WTC11 (cell line): ENCODE measurements at places on chromosomes 7 and 10.

DNA sequence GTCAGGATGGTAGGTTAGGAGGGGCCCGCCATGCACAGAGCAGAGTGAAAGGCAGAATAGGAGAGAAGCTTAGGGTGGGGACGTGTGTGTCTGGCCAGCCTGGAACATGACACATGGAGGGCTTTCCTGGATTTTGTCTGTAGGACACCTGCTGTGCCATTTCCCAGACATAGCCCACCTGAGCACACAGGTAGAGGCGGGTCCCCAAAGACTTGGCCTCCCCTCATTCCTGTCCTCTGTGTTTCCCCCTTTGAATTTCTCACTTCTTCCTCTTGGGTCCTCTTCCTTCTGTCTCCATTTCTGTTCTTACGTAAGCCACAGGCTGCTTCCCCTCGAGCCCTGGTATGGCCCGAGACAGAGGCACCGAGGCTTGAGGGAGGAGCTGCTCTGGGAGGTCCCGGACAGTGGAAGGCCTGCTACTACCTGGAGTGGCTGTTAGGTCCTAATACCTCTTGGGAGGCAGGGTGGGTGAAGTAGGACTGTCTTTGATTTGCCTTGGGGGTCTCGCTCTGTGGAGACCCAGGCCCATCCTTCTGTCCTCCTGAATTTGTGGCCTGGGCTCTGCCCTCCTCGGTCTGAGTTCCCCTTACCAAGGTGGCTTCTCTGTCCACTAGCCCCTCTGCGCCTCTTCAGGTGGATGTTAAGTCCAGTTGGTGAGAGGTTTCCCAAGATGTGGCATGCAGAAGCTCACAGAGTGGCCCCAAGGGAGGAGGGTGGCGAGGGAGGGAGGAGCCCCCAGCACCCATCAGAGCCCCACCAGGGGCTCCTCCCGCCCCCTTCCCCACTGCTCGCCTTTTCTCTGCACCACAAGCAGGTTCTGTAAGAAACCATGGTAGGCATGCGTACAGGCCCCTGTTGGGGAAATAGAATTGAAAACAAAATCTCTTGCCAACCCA, 5.5 kb downstream of the ZNF775 start:
- peaks cover 20% of the 10 kb centered on the region for H3K36me3 ChIP-seq
- no peaks in the 10 kb centered on the region for H3K27me3 ChIP-seq
- H3K27ac ChIP-seq, result peak overlapping the region; percentile 97
- peak overlapping the region; percentile 45 for H3K4me3 ChIP-seq

DNA sequence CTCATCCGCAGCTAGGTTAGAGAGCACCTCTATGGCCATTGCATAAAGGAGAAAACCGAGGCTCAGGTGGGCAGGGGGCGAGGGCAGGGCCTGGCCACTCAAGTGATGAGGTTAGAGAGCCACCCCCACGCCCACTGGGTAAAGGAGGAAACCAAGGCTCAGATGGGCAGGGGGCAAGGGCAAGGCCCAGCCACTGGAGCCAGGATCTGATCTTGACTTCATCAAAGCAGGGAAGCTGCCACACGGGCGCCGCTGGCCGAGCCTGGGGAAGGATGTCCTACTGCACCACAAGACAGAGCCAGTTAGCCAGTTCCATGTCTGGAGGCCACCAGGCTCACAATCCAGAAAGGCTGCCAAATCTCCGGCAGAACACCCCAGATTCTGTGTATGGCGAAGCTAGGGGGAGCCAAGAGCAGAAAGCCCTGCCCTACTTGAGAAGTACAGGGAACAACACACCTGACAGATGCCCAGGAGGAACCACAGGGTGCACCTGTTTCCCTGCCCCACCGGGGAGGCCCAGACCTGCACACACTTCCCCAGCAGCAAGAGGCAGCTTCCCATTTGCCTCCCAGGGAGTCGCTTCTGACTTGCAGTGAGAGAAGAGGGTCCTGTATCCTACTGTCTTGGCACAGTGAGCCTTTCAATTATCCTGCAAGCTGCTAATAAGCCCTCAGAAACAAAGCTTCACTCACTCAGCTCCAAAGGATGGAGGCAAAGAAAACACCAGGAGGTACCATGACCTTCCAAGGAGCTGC, 101.9 kb downstream of the TNS3 start:
- no peak for DNase-seq
- H3K27me3 ChIP-seq, result peaks cover 92% of the 10 kb centered on the region
- H3K4me1 ChIP-seq, result peaks cover 50% of the 10 kb centered on the region
- H3K4me3 ChIP-seq, result no peak overlapping the region

- no peak overlapping the region for H3K27ac ChIP-seq
- no peak for DNase-seq
- H3K4me3 ChIP-seq, result no peak overlapping the region
- no peaks in the 10 kb centered on the region; the same call in 1 of the 2 replicates for H3K27me3 ChIP-seq
- no peaks in the 10 kb centered on the region for H3K36me3 ChIP-seq
- peaks cover 49% of the 10 kb centered on the region for H3K4me1 ChIP-seq
Observed at GRCh38 chr10:72255977-72256729, 17.6 kb upstream of the DDIT4 start.

DNA sequence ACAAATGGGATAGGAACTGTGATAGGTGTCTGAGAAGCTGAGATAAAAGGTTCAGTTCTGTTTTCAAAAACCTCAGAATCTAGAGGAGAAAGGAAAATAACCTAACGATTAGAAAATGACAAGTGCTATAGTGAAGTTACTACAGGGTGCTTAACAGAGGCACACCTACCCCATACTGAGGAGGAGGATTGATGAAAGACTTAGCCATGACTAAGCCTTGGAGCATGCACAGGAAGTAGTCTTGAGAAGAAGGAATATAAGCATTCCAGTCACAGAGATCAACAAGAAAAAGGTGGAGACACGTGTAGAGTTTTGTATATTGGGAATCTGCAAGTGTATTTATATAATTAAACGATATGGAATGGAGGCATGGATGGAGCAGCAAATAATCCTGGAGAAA, 1225.5 kb upstream of the CELF2 start:
- DNase-seq, result no peak
- H3K27ac ChIP-seq, result no peak overlapping the region
- peaks cover 11% of the 10 kb centered on the region for H3K4me1 ChIP-seq
- H3K36me3 ChIP-seq, result no peaks in the 10 kb centered on the region

- H3K36me3 ChIP-seq, result no peaks in the 10 kb centered on the region
- peaks cover 8% of the 10 kb centered on the region for H3K4me1 ChIP-seq
- H3K4me3 ChIP-seq, result no peak overlapping the region
- no peaks in the 10 kb centered on the region for H3K27me3 ChIP-seq
- DNase-seq, result no peak
Observed at GRCh38 chr10:51747216-51747615, 47.8 kb upstream of the CSTF2T start.

- no peaks in the 10 kb centered on the region for H3K27me3 ChIP-seq
- H3K4me3 ChIP-seq, result no peak overlapping the region
- peaks cover 92% of the 10 kb centered on the region for H3K4me1 ChIP-seq
Observed at GRCh38 chr7:2804227-2804763, 39.8 kb downstream of the GNA12 start.

GRCh38 chr10:3066317-3067117, 831 bp upstream of the PFKP start:
- DNase-seq, result no peak
- peak overlapping the region; percentile 66 for H3K4me3 ChIP-seq
- H3K4me1 ChIP-seq, result peaks cover 23% of the 10 kb centered on the region

GRCh38 chr7:111274857-111275256, 183.9 kb downstream of the LRRN3 start:
- H3K4me1 ChIP-seq, result peaks cover 18% of the 10 kb centered on the region
- no peak for DNase-seq
- H3K36me3 ChIP-seq, result no peaks in the 10 kb centered on the region
- H3K27ac ChIP-seq, result no peak overlapping the region

GRCh38 chr7:141208539-141208938, 134.7 kb downstream of the TMEM178B start:
- peak overlapping the region; percentile 94 for H3K27ac ChIP-seq
- DNase-seq, result peak; percentile 57
- H3K4me3 ChIP-seq, result no peak overlapping the region
- no peaks in the 10 kb centered on the region for H3K27me3 ChIP-seq
- peaks cover 56% of the 10 kb centered on the region for H3K4me1 ChIP-seq

DNA sequence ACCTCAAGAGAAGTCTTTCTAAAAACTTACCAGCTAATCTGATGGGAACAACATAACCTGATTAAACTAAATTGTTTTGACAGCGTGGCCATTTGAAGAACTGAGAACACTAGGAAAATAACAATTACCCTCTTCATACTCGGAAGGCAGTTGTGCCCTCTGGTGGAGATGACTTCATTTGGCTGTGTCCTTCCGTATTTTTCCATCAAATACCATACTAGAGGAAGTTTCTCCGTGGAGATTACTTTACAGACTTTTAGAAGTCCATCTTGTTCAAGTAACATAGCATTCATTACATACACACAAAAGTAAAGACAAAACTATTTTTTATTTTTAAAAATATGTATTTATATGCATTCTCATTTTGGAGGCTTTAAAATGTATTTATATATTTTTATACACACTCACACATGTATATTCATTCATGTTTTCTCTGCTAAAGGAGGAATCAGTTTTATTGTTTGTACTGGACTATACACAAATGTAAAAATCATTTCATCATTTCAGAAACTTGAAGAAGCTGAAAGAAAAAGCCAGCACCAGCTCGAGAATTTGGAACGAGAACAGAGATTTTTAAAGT, 25.2 kb downstream of the SMNDC1 start:
- no peak overlapping the region for H3K4me3 ChIP-seq
- H3K27me3 ChIP-seq, result no peaks in the 10 kb centered on the region
- H3K4me1 ChIP-seq, result peaks cover 12% of the 10 kb centered on the region

DNA sequence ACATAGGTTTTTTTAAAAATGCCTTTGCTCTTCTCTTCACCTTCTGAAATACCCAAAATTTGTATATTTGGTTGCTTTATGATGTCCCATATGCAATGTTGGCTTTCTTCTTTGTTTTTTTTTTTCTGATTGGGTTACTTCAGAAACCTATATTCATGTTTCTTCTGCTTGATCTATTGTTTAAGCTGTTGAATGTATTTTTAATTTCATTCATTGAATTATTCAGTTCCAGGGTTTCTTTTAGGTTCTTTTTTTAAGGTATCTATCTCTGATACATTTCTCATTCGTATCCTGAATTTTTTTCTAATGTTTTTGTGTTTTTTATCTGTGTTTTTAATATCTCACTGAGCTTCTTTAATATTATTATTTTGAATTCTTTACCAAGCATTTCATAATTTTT, 221.0 kb upstream of the MTPN start:
- H3K4me3 ChIP-seq, result no peak overlapping the region
- no peak for DNase-seq
- H3K36me3 ChIP-seq, result no peaks in the 10 kb centered on the region
- no peaks in the 10 kb centered on the region for H3K27me3 ChIP-seq
- no peak overlapping the region for H3K27ac ChIP-seq

GRCh38 chr7:77651575-77652162, 44.6 kb upstream of the RSBN1L start:
- no peak for DNase-seq
- peaks cover 23% of the 10 kb centered on the region for H3K36me3 ChIP-seq
- no peak overlapping the region for H3K4me3 ChIP-seq

GRCh38 chr7:122842971-122843370, 43.3 kb downstream of the CADPS2 start:
- DNase-seq, result no peak
- H3K4me1 ChIP-seq, result peaks cover 19% of the 10 kb centered on the region
- no peak overlapping the region for H3K27ac ChIP-seq
- H3K27me3 ChIP-seq, result no peaks in the 10 kb centered on the region

- peaks cover 1% of the 10 kb centered on the region for H3K4me1 ChIP-seq
- no peak overlapping the region for H3K4me3 ChIP-seq
- no peak for DNase-seq
- peaks cover 60% of the 10 kb centered on the region for H3K36me3 ChIP-seq
- no peaks in the 10 kb centered on the region for H3K27me3 ChIP-seq
Observed at GRCh38 chr10:6114805-6115341, 26.0 kb downstream of the RBM17 start.

- no peak for DNase-seq
- no peaks in the 10 kb centered on the region for H3K27me3 ChIP-seq
- no peaks in the 10 kb centered on the region for H3K36me3 ChIP-seq
- no peak overlapping the region for H3K27ac ChIP-seq
- H3K4me1 ChIP-seq, result peaks cover 8% of the 10 kb centered on the region
Observed at GRCh38 chr7:117088623-117089194, 135.4 kb downstream of the ST7 start.

DNA sequence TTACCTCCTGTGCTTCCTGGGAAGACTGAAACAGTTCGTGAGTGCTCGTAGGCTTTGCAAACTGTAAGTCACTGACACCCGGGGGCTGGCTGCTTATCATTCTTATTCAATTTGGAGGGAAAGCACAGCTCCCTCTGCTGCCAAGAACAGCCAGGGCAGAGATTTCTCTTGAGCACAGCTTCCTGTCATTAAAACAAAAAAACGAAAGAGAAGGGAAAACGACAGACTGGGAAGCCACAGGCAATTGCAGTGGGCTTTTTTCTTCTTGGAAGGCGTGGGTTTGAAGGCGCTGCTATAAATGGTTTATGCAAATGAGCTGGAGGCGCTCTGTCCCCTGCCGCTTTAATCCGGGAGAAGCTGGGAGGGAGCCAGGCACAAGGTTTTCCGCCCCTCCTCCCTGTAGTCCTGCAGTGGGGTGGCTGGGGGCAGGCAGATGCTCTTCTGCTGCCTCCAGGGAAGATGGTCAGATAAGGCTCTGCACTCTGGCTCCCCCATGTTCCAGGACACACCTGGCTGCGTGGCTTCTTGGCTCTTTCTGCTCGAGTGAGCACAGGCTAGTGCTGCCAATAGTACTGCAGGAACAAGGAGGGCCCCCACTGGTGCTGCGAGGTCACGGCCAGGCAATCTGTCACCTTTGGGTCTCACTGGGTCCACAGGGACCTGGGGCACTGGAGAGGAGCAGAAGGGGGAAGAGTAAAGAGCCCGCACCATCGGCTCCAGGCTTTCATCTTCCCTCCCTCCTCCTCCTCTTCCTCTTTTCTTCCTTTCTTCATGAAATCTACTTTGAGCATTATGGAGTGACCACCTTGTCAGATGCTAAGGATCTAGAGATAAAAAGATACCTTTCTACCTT, 49.5 kb downstream of the NEURL1 start:
- peaks cover 3% of the 10 kb centered on the region; the same call in 1 of the 2 replicates for H3K27me3 ChIP-seq
- DNase-seq, result peak; percentile 45

DNA sequence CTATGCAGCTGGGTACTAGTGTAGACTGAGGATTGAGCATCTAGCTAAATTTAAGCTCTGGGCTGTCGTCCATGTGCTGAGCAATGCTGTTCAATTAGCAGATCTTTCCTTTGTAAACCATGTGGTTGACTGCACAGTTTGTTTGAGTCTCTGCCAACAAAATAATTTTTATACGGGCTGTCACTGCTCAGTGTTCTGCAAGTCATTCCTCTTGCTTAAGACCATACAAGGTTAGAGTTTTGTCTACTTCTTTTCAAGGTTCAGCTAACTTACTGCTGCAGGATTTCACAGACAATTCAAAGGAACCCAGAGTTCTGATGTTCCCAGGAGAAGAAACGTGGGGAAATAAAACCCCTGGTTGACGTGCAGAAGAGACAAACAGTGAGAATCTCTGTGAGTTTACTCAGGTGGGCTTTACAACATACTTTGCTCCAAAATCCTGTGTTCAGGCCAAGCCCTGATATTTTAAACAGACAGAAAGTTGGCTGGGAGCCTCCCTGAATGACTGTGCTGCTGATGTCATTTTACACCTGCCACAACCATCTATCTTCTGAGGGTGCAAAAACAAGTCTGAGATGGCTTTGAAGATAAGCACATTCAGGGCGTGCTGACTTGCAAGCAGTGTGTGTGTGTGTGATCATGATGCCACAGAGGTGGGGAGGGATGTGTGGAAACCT, 177.1 kb upstream of the SVIL start:
- H3K27ac ChIP-seq, result no peak overlapping the region
- H3K4me3 ChIP-seq, result no peak overlapping the region
- 0 out of 2 replicates have a peak, but pooled peaks cover 2% of the 10 kb centered on the region for H3K27me3 ChIP-seq

GRCh38 chr7:12684733-12685132, 2.7 kb upstream of the ARL4A start:
- peaks cover 43% of the 10 kb centered on the region for H3K4me1 ChIP-seq
- H3K4me3 ChIP-seq, result no peak overlapping the region
- H3K36me3 ChIP-seq, result no peaks in the 10 kb centered on the region
- no peaks in the 10 kb centered on the region for H3K27me3 ChIP-seq
